ENCODE measurements at places on chromosomes 6 and 20.
A peak's percentile ranks its signal among the peaks of the same experiment; 100 is the strongest.

DNA sequence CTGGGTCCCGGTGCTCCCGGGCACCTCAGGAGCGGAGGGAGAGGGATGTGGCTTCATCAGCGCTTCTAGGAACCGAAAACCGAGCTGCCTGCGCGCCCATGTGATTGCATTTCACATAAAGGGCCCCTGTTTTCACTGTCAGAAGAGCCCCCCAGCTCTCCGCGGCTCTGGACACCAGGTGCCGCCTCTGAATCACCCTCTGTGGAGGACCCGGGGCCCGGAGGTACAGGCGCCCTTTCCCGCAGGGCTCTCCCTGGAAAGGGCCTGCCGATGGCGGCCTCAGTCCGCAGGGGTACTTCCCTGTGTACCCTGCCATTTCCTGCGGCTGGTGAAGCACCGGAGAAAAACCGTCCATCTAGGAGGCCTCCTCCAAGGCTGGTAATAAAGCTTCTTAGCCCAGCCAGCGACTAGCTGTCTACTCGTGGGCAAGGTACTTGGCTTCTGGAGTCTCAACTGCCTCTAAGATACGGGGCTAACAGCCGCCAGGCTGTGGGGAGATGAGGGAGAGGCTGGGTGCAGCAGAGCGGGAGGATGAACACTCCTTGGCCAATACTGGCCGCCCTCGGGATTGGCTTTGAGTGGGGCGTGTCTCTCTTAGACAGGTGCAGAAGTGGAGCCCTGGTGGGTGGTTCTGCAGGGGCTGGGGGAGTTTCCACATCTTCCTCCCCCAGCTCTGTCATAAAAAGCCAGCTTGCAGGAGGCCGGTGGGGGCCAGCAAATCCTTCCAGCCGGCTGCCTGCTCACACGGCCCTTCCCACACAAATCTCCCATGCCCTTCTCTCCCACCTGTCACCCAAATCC, 1.6 kb downstream of the PPP1R16B start:
- DNase-seq: no peak

DNA sequence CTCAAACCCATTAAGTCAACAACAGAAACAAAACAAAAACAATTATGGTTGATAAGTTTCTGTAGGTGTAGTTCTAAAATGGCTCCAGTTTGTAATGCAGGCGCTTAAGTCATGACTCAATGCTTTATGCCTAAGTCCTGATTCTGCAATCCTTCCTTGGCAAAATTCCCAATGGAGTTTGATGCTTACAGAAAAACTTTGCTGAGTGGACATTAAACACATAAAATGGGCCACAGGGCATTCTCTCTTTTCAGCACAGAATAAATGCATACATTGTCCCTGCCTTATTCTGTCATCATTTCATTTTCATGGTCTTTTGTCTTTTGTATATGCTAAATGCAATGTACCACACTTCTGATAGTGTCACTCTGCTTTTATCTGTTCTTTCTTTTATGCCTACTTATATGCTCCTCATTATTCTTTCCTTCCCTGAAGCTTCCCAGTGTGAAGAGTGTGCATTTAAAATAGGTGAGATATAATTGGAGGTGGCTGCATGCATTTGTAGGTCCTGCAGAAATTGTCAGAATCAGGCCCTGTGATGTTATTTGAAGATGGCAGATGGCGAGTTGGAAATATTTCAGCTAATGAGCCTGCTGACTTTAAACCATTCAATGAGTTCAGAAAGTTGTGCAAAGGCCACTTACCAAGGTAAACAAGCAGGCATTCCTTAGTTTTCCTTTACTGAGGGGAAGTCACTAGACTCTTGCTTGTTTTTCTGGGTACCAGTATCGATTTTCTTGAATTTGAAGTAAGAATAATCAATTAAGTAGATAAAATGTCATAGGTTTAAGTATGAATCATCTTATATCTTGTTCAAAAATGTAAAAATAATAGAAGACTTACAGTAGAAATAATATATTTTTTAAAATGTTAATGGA, 313.1 kb downstream of the TRDN start:
- DNase-seq: no peak

- no peak for DNase-seq
These were observed 66.1 kb upstream of the NOX3 start for GRCh38 chr6:155521719-155522118.

DNA sequence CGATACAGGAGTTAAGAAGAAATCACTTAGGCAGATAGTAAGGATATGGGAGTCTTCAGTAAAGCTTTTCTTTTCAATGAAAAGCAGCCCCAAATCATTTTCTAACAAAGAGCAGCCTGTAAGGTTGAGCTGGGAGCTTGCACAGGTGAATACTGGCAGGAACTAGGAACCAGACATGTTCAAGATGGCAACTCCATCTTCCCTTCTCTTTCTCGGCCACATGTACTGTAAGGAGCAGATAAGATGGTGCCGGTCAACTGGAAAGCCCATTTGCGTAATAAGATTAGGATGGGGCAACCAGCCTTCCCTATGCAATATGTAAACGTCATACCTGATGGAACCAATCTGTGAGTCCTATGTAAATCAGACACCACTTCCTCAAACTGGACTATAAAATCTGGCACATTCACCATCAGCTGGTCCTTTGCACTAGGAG, 46.2 kb upstream of the RNGTT start:
- DNase-seq: peak; percentile 10

- DNase-seq: no peak
These were observed 69.3 kb downstream of the SYNJ2 start for GRCh38 chr6:158050955-158051354.

DNA sequence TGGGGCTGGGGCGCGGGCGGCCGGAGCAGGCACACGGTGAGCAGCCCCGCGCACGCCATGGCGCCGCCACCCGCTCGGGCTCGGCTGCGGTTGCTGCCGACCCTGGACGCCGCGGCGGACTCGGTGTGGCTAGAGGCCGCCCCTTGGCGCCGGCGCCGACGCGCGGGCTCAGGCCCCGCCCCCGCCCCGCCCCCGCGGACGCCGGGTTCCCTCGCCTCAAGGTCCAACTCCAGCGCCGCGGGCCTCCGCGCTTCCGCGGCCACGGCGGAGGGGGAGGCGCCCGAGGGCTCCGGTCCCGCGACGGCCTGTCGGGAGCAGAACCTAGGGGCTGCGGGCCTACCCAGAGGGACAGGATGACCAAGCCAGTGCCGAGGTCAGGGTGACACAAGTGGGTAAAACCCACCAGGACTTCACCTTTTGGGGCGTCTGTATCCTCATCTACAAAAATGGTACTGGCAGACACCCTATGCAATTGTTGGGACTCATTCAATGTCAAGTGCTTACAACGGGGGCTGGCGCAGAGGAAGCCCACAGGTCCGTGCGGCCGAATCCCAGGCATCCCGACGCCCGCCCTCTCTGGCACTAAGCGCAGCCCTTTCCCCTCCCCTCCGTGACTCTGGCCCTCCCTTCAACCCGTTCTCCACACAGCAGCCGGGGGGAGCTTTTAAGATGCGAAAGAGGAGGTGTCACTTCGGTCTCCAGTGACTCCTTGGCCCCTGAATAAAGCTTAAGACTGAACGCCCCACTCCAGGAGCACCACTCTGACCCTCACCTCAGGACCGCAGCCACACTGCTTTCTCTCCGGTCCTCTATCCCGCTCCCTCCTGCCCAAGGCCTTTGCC, at the start of gene NECAB3:
TSS of gene NECAB3 (minus strand) at position 135 of the 842 bp plus-strand sequence. CDS start at position 59, 76 bp downstream.
- peak; percentile 58 for DNase-seq

DNA sequence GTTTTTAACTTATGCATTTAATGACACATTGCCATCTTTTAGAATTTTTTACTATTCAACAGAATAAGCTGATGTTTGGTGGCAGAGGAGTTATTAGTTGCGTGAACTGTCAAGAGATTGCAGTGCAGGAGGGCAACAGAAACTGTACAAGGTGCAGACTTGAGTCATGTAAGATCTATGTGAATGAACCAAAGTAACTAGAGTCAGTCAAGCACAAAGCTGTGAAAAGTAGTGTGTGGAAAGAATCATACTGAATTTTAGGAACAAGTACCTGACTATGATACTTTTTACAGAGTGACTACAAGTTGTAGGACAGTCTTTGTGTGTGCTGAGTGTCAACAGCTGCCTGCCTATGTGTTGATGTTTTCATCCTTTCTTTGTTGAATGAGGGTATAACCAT, 2.7 kb upstream of the C6orf163 start:
- no peak for DNase-seq

- no peak for DNase-seq
These were observed 227.4 kb upstream of the PLN start for GRCh38 chr6:118320652-118321051.

DNA sequence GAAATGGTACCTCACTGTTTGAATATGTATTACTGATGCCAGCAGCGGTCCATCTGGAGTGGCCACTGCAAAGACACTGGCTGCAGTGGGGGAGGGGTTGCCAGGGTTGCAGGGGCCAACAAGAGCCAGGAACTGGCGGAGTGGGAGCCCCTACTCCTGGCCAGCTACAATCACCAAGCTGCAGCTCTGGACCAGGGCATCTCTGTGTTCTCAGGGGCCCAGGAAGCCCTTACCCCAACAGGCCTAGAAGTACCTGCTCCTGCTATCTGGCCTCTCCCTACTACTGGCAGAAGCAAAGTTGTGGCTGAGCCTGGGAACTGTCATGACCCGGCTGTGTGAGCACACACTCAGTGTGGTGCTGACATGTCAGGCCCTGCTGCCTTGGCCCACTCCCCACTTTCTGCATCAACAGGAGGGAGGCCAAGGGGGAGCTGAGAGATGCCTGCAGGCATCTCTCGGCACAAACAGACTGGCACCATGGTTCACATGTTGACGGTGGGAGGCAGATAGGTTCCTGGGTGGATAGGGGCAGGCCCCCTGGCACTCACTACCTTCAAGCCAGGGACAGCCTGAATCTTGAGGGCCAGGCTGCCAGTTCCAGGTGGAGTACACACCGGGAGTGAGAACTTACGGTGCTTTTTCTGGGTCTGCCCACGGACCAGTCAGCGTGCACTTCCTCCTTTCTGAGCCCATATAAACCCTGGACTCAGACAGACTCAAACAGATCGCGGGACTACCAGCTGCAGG, 1188.0 kb downstream of the GRIK2 start:
- DNase-seq: no peak

- DNase-seq: no peak
These were observed 94.2 kb downstream of the MYLK4 start for GRCh38 chr6:2656460-2657079.

GRCh38 chr6:166998256-166999144, 697 bp upstream of the CEP43 start:
- DNase-seq: peak; percentile 21

DNA sequence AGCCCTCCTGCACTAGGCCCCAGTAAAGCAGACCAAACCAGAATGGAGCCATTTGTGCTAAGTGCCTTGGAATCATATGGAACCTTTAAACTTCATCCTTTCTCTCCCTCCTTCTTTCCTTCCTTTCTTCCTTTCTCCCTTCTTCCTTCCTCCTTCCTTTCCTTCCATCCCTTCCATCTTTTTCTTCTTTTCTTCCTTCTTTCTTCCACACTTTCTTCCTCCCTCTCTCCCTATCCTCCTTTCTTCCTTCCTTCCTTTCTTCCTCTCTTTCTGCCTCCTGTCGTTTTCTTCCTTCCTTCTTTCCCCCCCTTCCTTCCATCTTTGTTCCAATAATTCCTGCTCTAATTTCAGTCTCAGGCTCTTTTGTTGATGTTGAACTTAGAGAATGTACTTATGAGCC, 11.2 kb upstream of the SFT2D1 start:
- no peak for DNase-seq

DNA sequence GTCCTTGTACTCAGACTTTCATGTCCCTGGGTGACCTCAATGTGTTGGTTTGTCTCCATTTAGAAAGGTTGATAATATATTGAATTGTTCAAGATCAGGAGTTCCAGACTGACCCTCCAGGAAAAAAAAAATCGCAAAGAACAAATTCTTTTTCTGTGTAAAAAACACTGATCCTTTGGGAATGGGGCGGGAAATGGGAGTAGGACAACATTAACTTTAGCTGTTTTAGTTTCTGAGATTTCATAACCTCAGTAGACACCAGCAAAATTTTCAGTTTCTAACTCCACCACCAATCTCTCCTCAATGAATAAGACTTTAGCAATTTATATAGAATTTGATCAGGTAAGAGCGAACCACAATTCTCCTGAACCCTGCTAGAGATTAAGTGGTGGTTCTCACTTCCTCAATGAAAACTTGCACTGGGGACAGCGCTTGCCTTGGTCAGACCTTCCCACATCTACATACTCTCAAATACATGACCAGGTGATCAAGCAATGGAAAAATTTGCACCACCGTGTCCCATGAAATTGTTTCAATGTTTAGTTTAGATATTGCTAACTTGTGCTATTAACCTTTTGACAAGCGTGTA, 231.2 kb upstream of the PLN start:
- DNase-seq: no peak

GRCh38 chr6:72769459-72770125, 147.7 kb downstream of the KCNQ5 start:
- no peak for DNase-seq

- no peak for DNase-seq
These were observed 61.3 kb downstream of the TRERF1 start for GRCh38 chr6:42390228-42390934.

DNA sequence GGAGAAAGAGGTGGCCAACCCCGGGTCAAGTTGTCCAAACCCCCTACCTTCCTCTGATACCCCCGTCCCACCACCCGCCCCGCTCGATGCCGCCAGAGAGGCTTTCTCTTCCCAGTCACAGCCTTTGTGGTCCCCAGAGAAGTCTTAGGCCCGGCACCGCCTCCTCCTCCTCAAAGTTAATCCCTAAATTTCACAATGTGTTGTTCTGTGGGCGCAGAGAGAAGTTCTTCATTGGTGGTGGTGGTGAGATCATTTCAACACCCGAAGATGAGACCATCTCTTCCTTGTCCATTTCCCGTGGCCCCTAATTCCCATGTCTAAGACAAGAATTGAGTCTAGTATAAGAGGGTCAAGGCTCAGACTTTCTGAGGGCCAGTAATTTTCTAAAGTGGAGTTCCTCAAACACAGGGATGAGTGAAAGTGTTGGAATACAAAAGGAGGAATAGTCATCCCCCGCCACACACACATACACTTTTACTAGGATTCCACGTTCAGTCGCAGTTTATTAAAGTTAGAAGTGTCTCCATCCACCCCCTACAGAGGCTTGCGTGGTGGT, 10.4 kb downstream of the TRIM31 start:
- DNase-seq: peak; percentile 77

DNA sequence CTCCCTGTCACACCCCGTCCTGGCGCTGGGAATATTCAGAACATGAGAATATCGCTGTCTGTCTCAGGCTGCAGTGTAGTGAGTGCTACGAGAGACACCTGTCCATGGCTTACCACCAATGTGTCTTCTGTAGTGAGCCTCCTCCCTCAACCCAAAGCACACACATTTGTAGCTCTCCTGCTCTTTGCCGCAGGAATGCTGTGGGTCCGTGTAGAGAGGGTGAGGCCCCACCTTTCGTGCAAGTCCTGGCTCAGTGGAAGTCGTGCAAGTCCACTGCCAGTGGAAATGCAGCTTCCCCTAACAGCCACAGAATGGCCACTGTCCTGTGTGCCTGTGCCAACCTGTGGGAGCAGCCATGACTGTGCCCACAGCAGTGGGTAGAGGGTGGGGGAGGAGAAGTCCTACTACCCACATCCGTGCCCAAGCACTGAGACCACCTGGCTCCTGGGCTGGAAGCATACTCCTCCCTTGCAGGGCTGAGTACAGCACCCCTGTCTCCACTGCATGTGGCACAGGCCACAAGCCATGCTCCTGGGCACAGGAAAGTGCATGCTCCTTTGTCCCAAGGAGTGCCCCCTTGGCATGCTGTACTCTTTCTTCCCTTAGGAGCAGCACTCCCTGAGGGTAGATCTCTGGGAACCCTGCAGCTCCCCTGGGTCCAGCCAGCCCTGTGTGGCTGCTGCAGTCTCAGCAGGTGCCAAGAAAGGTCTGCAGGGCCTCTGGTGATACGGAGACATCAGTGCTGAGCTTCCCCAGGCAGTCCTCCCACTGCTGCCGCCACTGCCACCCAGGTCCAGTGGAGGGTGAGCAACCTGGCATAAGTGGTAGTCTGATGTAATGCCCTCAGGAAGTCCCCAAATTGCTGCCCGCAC, 28.0 kb downstream of the IGF2R start:
- no peak for DNase-seq

All from AML-193 (cell line).